ENCODE measurements at places on chromosomes 11 and 22. TPM values are rescaled to one million over a fixed set of nuclear protein-coding genes. Genes with fewer than 3 reads are reported as not detected.

- H3K4me1 ChIP-seq: peaks cover 19% of the 10 kb centered on the region
- no peak for DNase-seq
- no peak overlapping the region for H3K4me3 ChIP-seq
- no peak overlapping the region for H3K27ac ChIP-seq
- peaks cover 48% of the 10 kb centered on the region for H3K27me3 ChIP-seq
Observed at GRCh38 chr11:43872995-43873394, 7.6 kb upstream of the ALKBH3 start.

Gene MMP3
- total RNA-seq: not detected

GRCh38 chr11:76680518-76681425 is 10.2 kb upstream of the LRRC32 start:
- peak; percentile 91 for DNase-seq
- H3K27me3 ChIP-seq: peaks cover 5% of the 10 kb centered on the region
- no peak overlapping the region for H3K27ac ChIP-seq
- no peaks in the 10 kb centered on the region for H3K36me3 ChIP-seq
- H3K4me3 ChIP-seq: no peak overlapping the region

Gene OR52E4
- not detected for total RNA-seq

Gene MMP11
- 0.70 TPM for total RNA-seq

Gene PDGFB
- total RNA-seq: 2.3 TPM

DNA sequence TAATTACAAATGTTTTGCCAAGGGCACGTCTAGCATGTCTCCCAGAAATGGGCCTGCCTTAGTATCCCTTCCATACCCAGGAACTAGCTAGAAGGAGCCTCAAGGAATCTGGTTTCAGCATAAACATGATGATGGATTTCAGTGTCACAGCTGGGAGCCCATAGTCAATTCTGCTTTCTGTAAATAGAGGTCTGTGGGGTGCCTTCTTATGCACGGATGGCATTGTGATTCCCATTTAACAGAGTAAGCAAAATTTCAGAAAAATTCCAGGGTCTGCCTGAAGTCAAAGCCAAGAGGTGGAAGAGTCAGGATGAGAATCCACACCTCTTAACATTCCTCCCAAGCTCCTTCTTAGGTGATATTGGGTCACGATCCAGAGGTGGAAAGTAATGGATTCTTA is 12.1 kb downstream of the DUSP18 start:
- peaks cover 21% of the 10 kb centered on the region for H3K36me3 ChIP-seq
- H3K4me1 ChIP-seq: peaks cover 18% of the 10 kb centered on the region
- DNase-seq: no peak
- no peaks in the 10 kb centered on the region for H3K27me3 ChIP-seq

- H3K36me3 ChIP-seq: no peaks in the 10 kb centered on the region
- DNase-seq: no peak
- H3K27ac ChIP-seq: no peak overlapping the region
- no peak overlapping the region for H3K4me3 ChIP-seq
- peaks cover 2% of the 10 kb centered on the region for H3K4me1 ChIP-seq
Observed at GRCh38 chr11:126160345-126161022, 51.0 kb downstream of the RPUSD4 start.

DNA sequence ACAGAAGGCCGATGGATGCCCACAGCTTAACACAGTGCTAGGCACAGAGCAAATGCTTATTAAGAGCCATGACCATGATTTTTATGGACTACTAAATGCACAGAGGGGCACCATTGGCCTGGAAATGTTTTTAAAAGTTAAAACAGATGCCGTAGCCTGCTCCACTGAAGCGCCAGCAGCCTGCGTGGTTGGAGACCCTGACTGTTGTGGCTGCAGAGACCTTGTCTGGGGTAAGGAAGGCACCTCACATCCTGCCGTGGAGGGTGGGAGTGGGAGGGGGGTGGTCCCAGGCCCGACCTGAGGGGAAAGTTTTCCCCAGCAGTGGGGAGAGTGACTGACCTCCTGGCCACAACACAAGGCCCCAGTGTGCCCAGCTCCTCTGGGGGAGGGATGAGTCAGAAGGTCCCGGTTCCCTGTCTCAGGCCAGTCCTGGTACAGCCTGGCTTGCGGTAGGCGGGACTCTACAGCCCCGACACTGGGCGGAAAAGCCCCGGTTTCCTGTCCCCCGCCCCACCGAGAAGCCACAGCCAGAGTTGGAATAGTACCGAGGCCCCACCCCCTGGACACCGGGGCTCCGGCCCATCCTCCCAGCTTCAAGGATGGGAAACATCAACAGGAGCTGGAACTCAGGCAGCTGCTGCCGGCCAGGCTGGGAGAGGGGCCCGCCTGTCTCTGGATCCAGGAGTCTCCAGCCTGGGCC is 7.0 kb downstream of the CHST1 start:
- peaks cover 40% of the 10 kb centered on the region for H3K27me3 ChIP-seq
- H3K4me1 ChIP-seq: peaks cover 6% of the 10 kb centered on the region

Gene OR6T1
- not detected for total RNA-seq

Gene CHRNA10
- total RNA-seq: 2.7 TPM

Gene PTGDR2
- 0.14 TPM for total RNA-seq

Gene CEP126
- 0.90 TPM for total RNA-seq

- H3K36me3 ChIP-seq: peaks cover 10% of the 10 kb centered on the region
- H3K4me3 ChIP-seq: no peak overlapping the region
- peak; percentile 81 for DNase-seq
- peaks cover 33% of the 10 kb centered on the region for H3K4me1 ChIP-seq
- H3K27ac ChIP-seq: no peak overlapping the region
- H3K27me3 ChIP-seq: no peaks in the 10 kb centered on the region
Observed at GRCh38 chr11:72041364-72042063, 38.8 kb downstream of the NUMA1 start.

Gene CCND1
- 17.2 TPM for total RNA-seq

GRCh38 chr11:90635151-90635550 is 412.3 kb upstream of the CHORDC1 start:
- no peak overlapping the region for H3K27ac ChIP-seq
- no peaks in the 10 kb centered on the region for H3K27me3 ChIP-seq
- DNase-seq: no peak
- no peak overlapping the region for H3K4me3 ChIP-seq
- H3K36me3 ChIP-seq: no peaks in the 10 kb centered on the region
- H3K4me1 ChIP-seq: no peaks in the 10 kb centered on the region

Gene FGF3
- total RNA-seq: not detected

DNA sequence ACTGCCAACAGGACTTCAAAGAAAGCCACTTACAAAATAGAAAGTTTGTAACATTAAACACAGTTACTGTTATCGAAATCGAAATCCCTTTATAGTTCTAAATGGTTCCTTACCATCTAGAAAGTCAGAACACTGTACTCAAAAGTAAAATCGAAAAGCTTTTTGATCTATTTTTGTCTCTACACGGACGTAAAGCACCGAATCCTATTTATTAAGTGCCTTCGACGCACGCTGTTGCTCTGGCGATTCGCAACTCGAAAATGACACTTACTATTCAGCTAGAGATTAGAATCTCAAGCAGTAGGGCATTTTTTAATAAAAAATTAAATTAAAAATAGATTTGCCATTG is 78.3 kb downstream of the LARGE1 start:
- no peak overlapping the region for H3K27ac ChIP-seq
- DNase-seq: no peak
- no peak overlapping the region for H3K4me3 ChIP-seq
- H3K27me3 ChIP-seq: no peaks in the 10 kb centered on the region

Gene TRPM5
- not detected for total RNA-seq

Gene RNF214
- total RNA-seq: 23.2 TPM

Gene MS4A18
- total RNA-seq: not detected

- peak overlapping the region; percentile 9 for H3K4me3 ChIP-seq
- no peak for DNase-seq
- peak overlapping the region; percentile 23 for H3K27ac ChIP-seq
Observed at GRCh38 chr11:47506795-47507562, 46.0 kb downstream of the CELF1 start.

DNA sequence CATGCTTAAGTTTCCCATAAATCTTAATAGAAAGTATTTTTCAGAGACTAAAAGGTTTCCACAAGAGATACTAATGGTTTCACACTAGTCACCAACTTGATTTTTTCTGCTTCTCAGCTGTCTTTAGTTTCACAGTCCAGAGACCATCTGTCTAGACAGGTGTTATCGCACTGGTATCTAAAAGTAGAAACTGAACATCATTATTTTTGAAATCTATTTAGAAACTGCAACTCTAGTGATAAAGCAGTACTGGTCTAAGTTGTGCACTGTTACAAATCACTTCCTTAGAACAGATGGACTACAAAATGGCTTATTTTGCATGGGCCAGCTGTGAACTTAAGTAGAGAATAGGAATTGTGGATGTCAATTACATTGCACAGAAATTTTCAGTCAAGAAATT is 78.0 kb downstream of the CNTN5 start:
- H3K36me3 ChIP-seq: no peaks in the 10 kb centered on the region
- H3K4me3 ChIP-seq: no peak overlapping the region
- no peak overlapping the region for H3K27ac ChIP-seq
- no peak for DNase-seq

DNA sequence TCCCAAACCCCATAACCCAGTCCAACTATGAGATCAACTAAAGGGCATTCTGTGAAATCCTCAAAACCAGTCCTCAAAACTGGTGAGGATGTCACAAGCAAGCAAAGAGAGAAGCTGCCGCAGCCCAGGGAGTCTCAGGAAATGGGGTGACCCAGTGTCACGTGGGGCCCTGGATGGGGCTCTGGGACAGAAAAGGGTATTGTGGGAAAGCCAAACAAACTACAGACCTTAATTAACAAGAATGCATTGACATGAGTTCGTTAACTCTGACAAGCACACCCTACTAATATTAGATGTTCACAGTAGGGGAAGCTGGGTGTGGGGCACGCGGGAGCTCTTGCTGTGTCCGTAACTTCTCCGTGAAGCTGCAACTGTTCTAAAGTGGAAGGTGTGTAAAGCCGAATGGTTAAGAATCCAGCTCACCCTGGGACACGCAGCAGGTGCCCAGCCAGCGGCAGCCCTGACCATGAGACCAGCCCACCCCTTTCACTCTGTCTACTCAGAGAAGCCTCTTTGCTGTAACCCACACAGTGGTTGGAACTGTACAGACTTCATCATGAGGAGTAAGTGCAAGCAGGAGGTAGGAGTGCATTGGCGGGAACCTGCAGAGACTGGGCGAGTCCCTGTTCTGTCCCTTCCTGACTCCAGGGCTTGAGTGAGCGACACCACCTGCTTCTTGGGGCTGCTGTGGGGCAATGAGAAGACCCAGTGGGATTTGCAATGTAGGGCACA is 17.9 kb downstream of the LINC01488 start:
- H3K4me3 ChIP-seq: no peak overlapping the region
- H3K27ac ChIP-seq: no peak overlapping the region
- no peak for DNase-seq
- H3K36me3 ChIP-seq: no peaks in the 10 kb centered on the region
- peaks cover 5% of the 10 kb centered on the region for H3K4me1 ChIP-seq
- no peaks in the 10 kb centered on the region for H3K27me3 ChIP-seq

Gene GALNT18
- 8.6 TPM for total RNA-seq

DNA sequence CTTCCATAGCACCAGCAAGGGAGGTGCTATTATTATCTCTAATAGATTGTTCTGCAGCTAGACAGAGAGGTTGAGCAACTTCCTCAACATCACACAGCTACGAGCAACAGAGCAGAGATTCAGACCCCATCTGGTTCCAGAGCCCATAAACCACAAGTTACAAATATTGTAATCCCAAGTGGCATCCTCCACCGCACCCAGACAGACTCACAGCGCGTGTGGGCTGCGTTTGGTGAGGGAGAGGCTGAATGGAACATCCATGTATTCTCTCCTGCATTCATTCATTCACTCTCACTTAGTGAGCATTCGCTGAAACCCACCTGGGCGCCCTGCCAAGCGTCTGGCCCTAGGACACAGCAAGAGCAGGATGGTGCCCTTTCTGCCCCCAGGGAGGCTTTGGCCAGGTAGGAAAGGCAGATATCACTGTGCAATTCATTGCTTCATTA is 33.5 kb downstream of the LIF start:
- peak overlapping the region; percentile 87 for H3K27ac ChIP-seq
- H3K27me3 ChIP-seq: no peaks in the 10 kb centered on the region
- H3K36me3 ChIP-seq: no peaks in the 10 kb centered on the region
- H3K4me1 ChIP-seq: peaks cover 47% of the 10 kb centered on the region

DNA sequence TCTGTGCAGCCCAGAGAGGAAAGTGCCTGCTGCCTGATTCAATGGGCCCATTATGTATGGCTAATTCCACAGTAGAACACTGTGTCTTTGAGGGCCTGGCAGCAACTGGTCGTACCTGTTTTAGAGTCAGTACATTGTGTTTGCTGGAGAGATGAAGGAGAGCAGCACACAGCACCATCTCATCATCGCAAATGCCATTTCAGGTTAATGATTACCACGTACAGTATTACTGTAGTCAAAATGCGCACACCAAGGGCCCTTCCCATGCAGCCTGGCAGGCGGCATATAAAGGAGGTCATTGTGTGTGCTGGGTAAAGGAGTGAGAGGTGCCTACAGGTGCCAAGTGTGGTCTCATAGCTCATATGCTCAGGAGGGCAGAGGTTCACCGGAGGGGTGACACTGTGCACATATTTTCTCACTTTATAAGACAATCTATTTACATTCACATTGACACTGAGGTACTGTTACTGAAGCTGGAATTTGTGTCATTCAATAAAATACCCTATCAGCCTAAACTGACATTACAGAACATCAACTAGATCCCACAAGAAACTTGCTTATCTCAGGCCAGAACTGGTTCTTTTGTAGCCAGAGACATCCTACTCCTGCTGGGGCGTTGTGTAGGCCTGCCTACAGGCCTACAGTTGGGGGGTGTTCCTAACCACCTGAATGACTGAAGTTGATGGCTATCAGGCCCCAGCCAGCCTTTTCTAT is 90.4 kb downstream of the APIP start:
- H3K4me1 ChIP-seq: peaks cover 2% of the 10 kb centered on the region
- no peak overlapping the region for H3K4me3 ChIP-seq

GRCh38 chr22:36368359-36368983 is 19.3 kb downstream of the MYH9 start:
- H3K4me1 ChIP-seq: peaks cover 92% of the 10 kb centered on the region
- DNase-seq: peak; percentile 72
- peaks cover 43% of the 10 kb centered on the region for H3K36me3 ChIP-seq
- H3K4me3 ChIP-seq: peak overlapping the region; percentile 65
- no peaks in the 10 kb centered on the region for H3K27me3 ChIP-seq

Gene POU2AF3
- 0.37 TPM for total RNA-seq

Gene MIOX
- total RNA-seq: 0.21 TPM

DNA sequence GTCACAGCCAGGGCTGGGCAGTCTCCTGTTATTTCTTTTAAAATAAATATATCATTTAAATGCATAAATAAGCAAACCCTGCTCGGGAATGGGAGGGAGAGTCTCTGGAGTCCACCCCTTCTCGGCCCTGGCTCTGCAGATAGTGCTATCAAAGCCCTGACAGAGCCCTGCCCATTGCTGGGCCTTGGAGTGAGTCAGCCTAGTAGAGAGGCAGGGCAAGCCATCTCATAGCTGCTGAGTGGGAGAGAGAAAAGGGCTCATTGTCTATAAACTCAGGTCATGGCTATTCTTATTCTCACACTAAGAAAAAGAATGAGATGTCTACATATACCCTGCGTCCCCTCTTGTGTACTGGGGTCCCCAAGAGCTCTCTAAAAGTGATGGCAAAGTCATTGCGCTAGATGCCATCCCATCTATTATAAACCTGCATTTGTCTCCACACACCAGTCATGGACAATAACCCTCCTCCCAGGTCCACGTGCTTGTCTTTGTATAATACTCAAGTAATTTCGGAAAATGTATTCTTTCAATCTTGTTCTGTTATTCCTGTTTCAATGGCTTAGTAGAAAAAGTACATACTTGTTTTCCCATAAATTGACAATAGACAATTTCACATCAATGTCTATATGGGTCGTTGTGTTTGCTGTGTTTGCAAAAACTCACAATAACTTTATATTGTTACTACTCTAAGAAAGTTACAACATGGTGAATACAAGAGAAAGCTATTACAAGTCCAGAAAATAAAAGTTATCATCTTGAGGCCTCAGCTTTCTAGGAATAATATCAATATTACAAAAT is 13.4 kb downstream of the OR51B4 start:
- DNase-seq: no peak
- H3K27me3 ChIP-seq: no peaks in the 10 kb centered on the region
- H3K36me3 ChIP-seq: no peaks in the 10 kb centered on the region

Data from activated CD4-positive, alpha-beta T cell treated with anti-CD3 and anti-CD28 coated beads, Interleukin-2, amount 10 ng/mL, durations not matched to agents 24 days and 14 days (primary cell).